ENCODE measurements at places on chromosomes 16 and 17. TPM values are rescaled to one million over a fixed set of nuclear protein-coding genes. Genes with fewer than 3 reads are reported as not detected.

Gene CLEC19A
- not detected for total RNA-seq

Gene ETV4
- total RNA-seq = 25.7 TPM

Gene ADAM11
- total RNA-seq = 0.59 TPM

Gene TBKBP1
- total RNA-seq = 21.1 TPM

Gene CCL8
- total RNA-seq = not detected

DNA sequence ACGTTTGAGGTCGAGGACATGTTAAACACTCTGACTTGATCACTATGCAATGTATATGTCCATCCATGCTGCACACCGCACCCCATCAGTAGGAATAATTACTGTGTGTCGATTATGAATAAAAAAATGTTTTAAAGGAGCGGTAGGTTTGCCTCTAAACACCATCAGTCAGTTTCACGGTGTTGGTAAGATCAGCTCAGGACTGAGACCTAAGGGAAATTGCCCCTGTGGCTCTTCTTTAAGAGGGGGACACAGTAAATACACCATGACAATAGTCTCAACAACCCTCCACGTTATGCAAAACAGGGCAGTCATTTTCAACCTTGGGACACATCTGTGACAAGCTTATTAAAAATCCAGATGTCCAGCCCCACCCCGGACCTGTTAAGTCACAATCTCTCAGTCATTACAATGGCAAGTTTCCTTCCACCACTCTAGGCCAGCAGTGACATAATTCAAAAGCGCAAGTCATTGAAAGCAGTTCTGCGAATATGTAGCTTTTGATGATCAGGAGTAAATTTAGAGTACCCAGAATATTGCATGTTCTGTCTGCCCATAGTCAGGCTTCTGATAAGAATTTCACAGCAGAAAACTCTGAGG, 1.2 kb downstream of the ATMIN start:
- DNase-seq = peak; percentile 3

DNA sequence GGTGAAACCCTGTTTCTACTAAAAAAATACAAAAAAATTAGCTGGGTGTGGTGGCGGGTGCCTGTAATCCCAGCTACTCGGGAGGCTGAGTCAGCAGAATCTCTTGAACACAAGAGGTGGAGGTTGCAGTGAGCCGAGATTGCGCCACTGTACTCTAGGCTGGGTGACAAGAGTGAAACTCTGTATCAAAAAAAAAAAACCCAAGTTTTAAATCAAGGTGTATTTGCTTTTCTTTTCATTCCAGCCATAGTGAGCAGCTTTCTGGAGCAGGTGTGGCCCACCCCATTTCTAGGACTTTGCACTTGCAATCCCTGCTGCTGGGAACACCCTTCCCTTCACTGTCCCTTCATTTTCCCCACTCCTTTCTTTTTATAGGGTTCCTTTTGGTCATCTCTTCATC, 28.8 kb downstream of the TMEM238L start:
- DNase-seq = no peak

DNA sequence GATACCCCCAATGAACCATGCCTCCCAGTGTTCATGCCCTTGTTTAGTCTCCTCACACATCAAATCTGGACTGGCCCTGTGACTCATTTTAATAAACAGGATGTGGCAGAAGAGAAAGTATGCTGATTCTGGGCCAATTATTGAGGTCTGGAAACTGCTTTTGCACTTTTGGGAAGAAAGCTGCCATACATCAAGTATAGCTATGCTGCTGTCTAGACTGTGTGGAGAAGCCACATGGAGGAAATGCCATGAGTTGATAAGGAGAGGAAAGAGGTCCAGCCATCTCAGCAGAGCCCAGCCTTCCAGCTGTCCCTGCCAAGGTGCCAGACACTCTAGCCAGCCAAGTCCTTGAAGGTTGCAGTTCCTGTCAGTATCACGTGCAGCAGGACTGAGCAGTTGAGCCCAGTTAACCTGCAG, 16.7 kb downstream of the RPRML start:
- no peak for DNase-seq

DNA sequence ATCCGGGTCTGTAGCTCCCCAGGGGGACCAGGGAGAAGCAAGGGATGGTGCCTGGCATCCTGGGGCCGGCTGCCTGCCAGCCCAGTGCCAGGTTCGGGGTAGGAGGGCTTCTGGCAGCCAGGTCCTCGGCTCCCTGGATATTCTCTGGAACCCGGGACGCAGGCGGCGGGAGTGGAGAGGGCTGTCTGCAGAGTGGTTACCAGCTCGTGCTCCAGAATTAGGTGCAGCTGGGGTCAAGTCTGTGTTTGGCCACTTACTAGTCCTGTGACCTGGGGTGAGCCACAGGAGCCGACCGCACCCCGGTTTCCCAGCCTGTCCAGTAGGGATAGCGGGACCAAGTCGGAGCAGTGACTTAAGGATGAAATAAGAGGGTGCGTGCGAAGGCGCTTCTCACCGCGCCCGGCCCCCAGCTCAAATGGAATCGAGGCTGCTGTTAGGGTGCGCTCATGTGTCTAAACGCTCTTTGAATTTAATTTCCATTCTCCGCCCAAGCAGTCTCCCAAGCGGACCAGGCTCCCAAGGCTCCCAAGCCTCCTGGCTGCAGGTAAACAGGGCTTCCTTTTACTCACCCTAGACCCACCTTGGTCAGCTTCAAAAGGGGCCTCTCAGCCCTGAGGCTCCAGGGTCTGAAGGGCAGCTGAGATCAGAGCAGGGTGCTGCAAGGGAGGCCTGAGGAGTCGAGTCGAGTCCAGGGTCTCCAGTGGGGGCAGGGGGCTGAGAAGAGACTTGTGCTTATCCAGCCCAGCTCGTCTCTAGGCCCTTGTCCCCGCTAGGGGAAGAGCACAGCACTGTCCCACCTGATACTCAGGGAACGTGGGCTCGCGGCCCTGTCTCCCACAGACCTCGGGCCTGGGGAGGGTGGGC, 28.3 kb upstream of the ZNF469 start:
- DNase-seq = no peak

GRCh38 chr17:27576477-27577083, 54.4 kb upstream of the LGALS9 start:
- DNase-seq = no peak

- peak; percentile 21 for DNase-seq
These were observed 7.3 kb upstream of the CPHXL start for GRCh38 chr16:75733305-75734211.

DNA sequence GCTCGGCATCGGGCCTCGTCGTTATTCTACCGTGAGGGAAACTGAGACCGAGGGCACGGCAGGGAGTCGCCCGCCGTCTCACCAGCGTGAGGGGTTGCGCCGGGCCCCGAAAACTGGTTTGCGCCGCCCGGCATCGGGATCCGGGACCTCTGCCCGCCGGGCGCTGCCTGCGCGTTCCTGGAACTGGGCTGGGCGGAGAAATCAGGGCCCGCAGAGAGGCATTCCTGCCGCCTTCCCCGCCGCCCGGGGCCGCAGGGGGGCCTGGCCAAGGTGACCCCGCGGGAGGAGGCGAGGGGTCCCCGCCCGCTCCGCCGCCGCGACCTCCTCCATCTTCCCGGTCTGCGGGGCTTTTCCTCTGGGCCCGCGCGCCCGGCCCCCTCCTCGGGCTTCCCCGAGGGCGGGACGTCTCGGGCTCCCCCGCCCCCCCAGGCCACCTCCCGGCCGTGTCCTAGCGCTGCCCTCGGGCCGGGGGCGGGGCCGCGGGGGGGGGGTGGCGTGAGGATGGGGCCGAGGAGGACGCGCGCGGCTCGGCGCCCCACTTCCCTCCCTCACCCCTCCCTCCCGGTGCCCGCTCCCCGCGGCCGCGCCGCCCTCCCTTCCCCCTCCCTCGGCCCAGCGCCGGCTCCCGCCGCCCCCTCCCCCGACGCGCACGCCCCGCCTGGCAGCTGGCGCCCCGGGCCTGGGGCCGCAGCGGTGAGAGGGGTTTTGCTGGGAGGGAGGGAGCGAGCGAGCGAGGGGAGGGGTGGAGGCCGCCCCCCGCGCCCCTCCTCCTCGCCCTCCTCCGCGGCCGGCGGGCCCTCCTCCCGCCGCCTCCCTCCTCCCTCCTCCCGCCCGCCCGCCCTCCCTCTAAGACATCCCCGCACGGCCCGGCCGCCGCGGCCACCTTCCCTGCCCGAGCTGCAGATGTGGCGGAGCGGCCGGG, at the start of gene GLIS2:
Gene GLIS2, plus strand, starts transcription at position 882 of the 922 bp plus-strand sequence. CDS start 16,214 bp downstream, outside the sequence.
- DNase-seq = peak; percentile 85

GRCh38 chr16:12868788-12869187, 32.6 kb upstream of the SHISA9 start:
- no peak for DNase-seq

GRCh38 chr16:89037261-89038152, 56.1 kb upstream of the ACSF3 start:
- peak; percentile 54 for DNase-seq

- DNase-seq = no peak
These were observed 53.5 kb downstream of the TIMM22 start for GRCh38 chr17:1050246-1050995.

DNA sequence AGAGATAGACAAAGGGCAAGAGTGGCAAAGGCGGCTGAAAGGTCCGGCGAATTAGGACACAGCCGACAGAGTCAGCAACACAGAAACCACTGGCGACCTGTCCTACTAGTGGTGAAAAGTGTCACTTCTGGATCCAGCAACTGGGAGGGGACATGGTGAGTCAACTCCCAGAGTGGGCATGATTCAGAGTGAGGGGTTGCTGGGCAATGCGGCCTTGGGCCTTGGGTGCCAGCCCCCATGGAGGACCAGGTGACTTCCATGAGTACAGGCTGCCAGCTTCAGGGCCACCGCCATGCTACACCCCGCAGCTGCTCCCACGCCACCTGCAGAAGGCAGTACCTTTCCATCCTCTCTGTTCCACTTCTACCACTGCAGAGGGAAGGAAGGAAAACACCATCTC, 110.6 kb downstream of the ZFHX3 start:
- no peak for DNase-seq

DNA sequence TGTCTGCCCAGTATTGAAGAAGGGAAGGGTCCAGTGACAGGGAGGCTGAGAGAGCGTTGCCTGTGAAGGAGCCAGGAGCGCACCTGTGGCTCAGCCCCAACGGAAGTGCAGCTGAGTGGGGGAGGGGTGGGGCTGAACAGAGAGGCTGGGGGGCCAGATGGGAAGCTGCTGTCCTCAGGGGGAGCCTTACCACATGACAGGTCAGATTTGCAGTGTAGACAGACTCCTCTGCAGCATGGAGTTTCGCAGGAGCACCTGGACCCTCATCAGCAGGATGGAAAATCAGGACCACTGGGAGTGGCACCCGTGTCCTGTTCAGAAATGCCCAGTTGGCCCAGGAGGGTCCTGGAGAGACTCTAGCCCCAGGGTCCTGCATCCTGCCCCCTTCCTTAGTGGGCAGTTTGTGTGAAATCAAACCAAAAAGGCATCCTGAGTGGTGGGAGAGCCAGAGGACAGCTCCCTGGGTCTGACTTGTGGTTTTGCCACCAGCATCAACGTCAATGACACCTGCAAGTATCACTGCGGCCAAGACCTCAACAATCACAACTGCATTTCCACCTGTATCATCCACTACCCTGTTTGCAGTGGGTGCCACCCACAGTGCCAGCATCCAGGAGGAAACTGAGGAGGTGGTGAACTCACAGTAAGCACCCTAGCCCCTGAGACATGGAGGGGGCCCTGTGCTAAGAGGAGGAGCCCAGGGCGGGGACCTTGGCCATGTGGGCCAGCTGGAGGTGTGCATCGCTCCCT, 7.8 kb downstream of the CD300A start:
- DNase-seq = no peak

- no peak for DNase-seq
These were observed 406.9 kb downstream of the TMEM114 start for GRCh38 chr16:8183176-8184099.

GRCh38 chr17:30363715-30364202, 15.0 kb upstream of the CPD start:
- no peak for DNase-seq

DNA sequence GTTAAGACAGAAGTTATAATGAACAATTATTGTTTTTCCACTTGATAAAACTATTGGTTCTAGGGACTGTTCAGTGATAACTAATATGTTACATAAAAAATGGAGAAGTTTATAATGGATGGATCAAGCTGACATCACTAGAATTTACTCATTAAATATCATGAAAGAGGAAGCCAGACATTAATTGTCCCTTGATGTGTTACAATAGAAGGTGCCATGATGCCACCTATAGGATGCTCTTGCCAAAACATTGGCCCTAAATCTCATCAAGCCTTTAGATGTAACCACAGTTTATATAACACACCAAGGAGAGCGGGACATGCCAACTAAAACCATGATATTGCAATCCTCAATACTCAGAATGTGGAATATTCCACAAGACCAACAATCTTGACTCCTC, 147.9 kb upstream of the MON1B start:
- peak; percentile 21 for DNase-seq

DNA sequence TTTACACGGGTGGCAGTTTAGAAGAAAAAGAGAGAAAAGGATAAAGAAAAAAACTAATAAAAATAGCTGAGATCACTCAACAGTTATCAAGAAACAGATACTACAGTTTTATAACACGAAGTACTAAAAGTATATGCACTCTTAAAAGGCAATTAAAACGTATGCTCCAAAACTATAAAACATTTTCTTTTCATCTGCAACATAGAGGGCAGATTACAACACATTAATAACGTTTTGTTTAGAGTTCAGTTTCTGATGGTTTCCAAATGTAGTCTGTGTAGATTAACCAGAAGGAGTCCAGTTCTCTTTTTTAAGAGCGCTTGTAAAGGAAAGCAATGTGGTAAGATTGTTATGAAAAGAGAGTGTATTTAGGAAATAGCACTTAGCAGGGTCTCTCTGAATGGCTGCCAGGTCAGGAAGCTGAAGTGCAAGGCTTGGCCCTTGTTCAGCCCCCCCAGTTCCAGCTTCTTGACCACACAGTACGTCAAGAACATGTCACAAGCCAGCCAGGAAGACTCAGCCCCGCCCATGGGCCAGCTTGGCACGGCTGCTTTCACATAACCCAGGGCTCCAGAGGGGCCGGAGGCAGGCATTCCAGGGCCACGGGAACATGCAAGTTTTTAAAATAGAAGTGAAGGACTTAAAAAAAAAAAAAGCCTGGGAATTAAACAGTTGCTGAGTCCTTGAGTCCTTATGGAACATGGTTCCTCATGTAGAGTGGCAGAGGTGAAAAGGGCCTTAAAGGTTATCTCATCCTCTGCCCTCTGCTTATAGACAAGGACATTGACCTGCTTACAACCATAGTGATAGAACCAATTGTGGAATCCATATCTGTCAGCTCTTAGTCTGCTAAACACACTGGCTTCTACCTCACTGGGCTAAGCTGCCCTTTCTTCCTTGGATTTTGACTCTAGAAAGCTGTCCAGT, 147.4 kb upstream of the TBX2 start:
- DNase-seq = no peak

DNA sequence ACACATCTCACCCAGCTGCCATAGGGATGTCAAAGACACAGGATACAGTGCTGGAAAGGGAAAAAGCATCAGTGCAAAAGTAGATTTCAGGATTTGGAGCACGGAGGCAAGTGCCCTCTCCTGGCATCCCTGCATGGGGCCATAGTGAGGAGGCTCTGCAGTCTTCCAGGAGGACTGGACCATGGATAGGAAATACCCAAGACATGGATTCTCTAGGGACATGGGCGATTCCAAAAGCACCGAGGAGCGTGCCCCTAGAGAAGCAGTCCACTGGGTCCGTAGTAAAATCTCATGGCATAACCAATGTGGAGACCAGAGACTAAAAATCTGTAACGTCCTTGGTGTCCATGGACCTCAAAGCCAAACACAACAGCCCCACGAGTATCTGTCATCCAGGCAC, 818.2 kb downstream of the KCNJ18 start:
- DNase-seq = no peak

- no peak for DNase-seq
These were observed 135.4 kb upstream of the SOX9 start for GRCh38 chr17:71985111-71986039.

GRCh38 chr16:82229800-82230619, 60.0 kb upstream of the MPHOSPH6 start:
- DNase-seq = peak; percentile 84

GRCh38 chr17:46072998-46073397, 73.9 kb downstream of the STH start:
- no peak for DNase-seq

All from A673 (cell line).